ENCODE measurements at places on chromosomes 1 and 21. TPM values are rescaled to one million over a fixed set of nuclear protein-coding genes. Genes with fewer than 3 reads are reported as not detected.

The KIF17 gene
- 1.2 TPM for total RNA-seq

The SWT1 gene
- 5.9 TPM for total RNA-seq

The MFSD2A gene
- 13.4 TPM for total RNA-seq

The PRRC2C gene
- 45.4 TPM for total RNA-seq

All from smooth muscle cell of the umbilical artery (primary cell).